NCI-H774 (cell line): ENCODE measurements at places on chromosomes 2 and 18.

GRCh38 chr2:239366740-239367139, 34.1 kb downstream of the HDAC4 start:
- no peak for DNase-seq

- DNase-seq, result no peak
These were observed 32.4 kb upstream of the NCK2 start for GRCh38 chr2:105712166-105712915.

DNA sequence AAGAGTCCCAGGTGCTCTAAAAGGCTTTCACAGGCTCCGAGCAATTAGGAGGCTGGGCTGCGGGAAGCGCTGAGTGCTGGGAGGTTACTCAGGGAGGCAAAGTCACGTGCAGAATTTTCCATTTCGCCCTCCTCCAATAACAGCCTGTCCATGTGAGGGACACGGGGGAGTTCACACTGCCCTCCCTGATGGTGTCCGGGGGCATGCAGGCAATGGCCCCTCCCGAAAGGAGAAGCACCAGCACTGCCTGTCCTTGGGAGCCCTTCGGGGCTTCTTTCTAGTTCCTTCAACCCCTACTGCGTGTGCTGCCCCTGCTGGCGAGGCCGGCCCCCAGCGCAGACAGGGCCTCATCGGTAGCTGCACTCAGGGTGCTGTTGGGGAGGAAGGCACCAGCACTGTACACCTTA, 63.1 kb upstream of the HPCAL1 start:
- no peak for DNase-seq

DNA sequence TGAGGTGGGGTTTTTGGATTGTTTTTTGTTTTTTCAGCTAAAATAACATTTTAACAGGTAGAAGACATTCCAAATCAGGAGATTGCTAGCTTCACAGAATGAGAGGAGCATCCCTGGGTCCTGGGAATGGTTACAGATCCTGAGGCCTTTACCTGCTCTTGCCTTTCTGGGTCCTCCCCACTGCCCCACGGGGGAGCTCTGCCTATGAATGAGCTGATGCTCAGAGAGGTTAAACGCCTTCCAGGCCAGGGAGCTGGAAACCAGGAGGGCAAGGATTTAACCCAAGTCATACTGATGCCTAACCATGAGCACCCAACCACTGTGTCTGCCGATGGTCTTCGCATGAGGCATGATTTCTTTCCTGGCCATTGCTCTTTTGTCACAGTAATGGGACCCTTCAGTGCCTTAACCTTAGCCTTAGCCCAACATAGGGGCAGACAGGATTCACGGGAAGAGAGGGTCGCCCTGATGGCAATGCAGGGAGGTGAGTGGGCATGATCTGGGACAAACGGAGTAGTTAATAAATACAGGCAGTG, 16.1 kb downstream of the MOCOS start:
- no peak for DNase-seq

DNA sequence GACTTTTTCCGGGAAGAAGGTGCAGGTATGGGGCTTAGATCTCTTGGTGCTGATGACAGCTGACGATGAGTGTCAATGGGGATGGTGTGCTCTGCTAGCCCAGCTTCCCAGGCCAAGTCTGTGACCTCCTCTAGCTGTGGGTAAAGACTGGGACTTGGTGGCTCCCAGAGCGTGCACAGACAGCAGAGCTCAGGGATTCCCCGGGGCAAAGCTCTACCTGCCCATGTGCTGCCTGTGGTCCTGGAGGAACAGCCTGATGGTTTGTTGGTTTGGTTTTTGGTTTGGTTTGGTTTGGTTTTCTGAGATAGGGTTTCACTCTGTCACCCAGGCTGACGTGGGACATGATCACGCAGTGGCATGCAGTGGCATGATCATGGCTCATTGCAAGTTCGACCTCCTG, 19.2 kb downstream of the ATP6V1B1 start:
- DNase-seq, result no peak

DNA sequence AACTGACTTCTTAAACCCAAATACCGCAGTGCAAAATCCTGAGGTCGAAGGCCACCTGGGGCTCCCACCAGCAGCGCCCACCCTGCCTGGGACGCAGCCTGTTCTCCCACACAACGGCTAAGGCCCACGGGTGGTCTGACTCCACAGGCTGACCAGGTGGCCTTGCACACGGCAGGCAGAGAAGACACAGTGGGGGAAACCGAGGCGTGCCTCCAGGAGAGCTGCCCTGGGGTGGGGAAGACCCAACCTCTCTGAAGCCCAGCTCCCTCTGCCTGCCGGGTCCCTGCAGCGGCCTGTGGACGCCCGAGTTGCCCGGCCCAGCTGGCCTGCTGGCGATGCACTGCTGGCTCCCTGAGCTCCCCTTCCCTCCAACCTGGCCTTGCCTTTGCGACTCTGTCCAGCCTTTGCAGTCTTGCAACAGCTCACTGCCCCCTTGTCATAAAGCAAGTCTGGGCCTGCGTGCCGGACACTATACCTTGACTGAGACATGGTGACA, 9.7 kb upstream of the SEMA4C start:
- no peak for DNase-seq

DNA sequence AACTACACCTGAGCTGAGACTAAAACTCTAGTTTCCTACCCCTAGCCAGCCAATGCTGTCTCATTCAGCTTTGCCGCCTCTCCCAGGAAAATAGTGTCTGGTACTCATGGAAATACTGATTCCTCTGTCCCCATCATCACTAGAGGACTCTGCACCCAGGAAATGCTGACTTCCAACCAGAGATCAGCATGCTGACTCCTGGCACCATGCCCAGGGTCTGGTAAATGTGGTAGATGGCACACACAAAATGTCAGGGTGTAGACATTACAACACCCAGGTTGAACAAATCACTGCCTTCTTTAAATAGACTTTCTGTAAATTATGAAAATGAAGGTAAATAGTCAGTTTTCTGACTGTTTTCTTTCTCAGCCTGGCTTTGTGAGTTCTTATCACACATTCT, 307.3 kb upstream of the CHAC2 start:
- no peak for DNase-seq

- DNase-seq, result no peak
These were observed 321.4 kb downstream of the AFF3 start for GRCh38 chr2:99821039-99821438.

GRCh38 chr2:95539836-95540235, 52.0 kb upstream of the TRIM43 start:
- DNase-seq, result no peak

DNA sequence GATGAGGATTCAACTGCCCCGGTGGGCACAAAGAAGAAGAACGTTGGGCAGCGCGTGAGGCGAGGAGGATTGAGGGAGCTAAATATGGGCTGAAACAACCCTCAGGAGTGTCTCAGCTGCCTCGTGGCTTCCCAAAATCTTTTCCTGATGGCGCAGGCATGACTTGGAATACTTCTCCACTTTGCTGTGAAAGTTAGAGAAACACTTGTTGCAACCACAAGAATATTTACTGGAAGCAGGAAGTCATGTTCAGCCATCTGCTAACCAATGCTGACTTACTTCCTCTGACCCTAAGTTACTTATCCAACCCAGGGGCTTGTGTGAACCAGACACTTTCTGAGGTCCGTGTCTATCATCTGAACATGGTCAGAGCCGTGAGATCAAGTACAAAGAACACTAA, 148.8 kb downstream of the ARL4C start:
- DNase-seq, result no peak

DNA sequence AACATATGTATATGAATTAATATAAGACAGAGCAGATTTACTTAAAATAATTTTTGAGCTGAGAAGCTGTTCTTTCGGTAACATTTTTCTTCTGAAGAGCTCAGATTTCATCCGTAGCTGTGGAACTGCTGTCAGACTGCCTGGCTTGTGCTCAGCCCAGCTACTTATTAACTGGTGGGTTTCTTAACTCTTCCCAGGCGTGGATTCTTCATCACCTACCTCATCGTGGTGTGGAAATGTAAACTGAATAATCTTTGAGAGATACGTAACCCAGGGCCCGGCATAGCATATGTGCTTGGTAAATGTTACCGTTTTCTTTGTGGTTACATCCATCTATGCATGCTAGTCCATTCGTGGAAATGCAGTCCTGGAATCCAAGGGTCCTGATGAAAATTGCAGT, 145.0 kb downstream of the MCFD2 start:
- no peak for DNase-seq

GRCh38 chr2:45067859-45068570, 58.8 kb upstream of the SIX2 start:
- DNase-seq, result no peak

- no peak for DNase-seq
These were observed 2149.8 kb upstream of the PIK3C3 start for GRCh38 chr18:39805218-39805617.

DNA sequence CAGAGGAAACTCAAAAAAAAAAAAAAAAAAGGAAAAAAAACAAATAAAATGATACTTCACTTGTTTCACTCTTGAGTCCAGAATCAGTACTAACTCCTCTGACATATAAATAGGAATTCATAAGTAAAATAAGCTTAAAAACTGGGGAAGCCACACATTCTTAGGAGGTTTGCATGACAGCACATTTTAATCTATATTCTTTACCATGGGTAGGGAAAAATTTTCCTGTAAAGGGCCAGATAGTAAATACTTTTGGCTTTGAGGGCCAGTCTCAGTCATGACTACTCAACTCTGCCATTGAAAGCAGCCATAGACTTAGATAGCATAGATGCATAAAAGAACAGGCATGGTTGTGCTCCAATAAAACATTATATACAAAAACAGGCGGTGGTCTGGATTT, 145.2 kb downstream of the BCL11A start:
- no peak for DNase-seq

GRCh38 chr2:181185948-181186347, 205.5 kb downstream of the UBE2E3 start:
- no peak for DNase-seq

GRCh38 chr18:62071071-62071470, 115.8 kb downstream of the PIGN start:
- no peak for DNase-seq

DNA sequence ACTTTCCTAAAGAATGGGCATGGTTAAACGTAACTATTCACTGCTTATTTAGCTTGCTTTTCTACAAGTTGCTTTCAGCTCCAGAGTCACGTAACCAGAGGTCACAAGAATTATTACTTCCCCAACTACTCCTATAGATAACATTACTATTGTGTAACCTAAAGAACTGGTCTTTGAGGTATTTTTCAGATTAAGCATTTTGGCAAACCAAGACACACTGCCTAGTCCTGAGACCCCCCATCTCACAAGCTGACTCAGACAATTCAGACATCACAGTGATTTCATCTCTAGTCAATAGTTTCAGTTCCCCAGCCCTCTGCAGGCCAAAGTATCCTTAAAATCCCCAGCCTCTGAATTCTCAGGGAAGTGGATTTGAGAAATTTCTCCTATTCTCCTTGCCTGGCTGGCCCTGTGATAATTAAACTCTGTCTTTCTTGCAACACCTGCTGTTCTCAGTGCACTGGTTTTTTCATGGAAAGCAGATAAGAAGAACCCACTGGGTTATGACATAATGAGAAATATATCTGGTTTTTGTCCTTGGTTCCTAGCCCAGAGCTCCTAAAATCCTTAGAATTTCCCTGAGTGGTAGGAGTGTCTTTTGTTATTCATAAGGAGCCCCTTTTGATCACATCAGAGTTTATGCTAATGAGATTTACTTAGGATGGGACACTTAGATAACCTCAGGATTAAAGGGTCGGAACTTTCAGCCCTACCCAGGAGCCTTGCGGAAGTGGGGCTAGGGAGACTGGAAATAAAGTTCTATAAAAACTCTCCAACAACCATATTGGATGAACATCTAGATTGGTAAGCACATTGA, 1310.8 kb upstream of the CHAC2 start:
- DNase-seq, result no peak

DNA sequence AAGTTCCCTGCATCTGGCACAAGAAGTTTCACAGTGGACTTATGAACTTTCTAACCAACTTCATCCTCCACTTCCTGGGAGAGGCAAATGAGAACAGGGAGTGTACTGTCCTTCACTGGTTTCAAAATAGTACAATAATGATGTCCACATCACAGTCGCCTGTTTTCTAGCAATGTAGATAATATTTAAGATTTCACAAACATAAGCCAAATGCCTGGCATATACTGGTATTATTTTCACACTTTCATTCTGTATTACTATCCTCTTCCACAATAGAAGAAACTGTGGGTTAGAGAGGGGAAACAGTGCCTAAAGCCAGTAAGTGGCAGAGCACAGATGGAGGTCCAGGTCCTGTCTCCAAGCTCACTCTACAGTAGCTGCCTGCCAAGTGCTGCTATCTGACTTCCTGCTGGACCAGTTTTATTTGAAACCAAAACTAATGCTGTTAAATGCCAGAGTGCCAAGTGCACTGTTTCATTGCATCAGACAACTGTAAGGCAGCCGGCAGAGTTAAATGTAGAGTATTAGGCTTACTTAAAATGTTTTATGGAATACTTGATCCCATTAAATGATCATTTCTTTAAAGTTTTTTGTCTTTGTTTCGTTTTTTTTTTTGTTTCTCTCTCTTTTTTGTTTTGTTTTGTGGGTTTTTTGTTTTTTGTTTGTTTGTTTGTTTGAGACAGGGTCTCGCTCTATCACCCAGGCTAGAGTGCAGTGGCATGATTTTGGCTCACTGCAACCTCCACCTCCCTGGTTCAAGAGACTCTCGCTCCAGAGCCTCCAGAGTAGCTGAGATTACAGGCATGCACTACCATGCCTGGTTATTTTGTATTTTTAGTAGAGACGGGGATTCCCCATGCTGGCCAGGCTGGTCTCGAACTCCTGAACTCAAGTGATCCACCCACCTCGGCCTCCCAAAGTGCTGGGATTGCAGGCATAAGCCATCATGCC, 15.1 kb downstream of the COBLL1 start:
- DNase-seq, result no peak

- DNase-seq, result no peak
These were observed 95.5 kb downstream of the MTCL1 start for GRCh38 chr18:8800876-8801262.

DNA sequence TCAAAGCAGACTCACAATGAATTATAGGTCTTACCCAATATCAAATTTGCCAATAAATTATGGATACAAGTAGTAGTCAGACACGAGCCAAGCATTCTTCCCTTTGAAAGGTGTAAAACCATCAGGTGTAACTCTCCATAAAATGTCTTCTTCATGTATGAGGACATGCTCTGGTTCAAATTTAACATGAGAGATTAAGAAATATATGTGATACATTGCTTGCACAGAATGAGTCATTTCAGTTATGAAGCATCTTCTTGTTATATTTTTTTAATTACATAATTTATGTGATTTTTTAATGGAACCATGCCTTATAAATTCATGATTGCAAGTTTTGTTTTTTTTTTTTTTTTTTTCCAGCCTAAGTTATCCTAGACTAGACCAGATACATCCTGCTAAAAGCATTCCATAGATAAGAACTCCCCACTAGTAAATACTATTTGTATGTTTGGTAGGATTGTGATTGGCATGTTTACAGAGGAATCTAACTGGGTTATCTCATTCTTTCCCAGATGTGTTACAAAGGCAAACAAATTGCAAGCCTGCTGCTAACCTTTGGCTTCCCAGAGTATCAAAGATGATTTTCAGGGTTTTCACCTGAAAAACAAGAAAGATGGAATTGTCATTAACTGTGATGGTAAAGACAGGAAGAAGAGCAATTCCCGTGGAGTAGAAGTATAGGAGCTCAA, 621.9 kb downstream of the XIRP2 start:
- DNase-seq, result no peak
